T follicular helper cell (primary cell): ENCODE measurements at places on chromosomes 4 and X.

DNA sequence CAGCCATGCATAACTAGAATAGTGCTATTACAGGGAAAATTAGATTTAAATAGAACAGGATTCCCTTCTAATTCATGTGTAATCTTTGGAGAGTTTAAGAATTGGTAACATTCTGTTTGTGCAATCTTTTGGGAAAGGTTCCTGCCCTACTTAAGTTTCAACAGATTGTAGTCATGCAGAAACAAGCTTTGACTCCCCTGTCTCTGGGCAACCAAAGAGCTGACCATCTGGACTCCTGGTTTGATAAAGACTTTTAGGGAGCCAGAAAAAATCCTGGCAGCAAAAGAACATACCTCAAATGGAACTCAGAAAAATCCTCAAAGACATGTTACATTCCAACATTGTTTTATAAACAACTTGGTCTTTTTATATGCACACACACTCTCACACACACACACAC, 191.1 kb upstream of the NEIL3 start:
- no peak for DNase-seq

GRCh38 chrX:26925088-26925487, 538.1 kb downstream of the PPP4R3C start:
- DNase-seq, result no peak

GRCh38 chrX:14837155-14837554, 35.7 kb downstream of the FANCB start:
- no peak for DNase-seq

DNA sequence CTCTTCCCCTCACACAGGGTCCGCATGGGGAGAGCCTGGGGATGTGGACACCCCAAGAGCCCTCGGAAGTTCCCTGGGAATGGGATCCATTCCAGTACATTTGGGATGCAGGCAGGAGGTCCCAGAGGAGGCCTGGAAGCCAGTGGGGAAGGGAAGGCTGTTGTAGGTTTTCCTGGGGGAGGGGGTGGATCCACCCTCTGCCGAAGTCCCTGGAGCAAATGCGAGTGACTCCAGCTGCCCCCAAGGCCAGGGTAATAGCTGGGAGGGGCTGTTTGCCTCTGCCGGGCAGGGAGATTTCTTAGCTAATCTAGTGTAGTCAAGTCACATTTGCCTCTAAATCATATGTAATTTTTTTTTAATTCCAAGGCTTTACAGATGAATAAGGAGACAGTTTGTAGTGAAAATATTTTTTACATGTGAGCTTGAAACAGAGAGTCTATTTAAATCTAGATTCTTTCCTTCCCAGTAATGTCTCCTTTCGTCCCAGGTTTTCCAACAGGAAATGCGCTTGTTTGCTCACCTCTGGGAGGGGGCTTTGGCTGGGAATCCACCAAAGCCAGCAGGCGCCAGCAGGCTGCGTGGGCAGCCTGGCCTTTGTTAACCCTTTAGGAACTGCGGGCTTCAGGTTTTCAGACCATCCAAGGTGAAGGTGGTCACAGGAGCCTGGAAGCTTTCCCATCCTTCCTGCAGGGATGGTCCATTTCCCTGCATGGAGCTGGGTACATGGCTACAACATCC, 26.8 kb downstream of the SH3TC1 start:
- DNase-seq, result no peak

DNA sequence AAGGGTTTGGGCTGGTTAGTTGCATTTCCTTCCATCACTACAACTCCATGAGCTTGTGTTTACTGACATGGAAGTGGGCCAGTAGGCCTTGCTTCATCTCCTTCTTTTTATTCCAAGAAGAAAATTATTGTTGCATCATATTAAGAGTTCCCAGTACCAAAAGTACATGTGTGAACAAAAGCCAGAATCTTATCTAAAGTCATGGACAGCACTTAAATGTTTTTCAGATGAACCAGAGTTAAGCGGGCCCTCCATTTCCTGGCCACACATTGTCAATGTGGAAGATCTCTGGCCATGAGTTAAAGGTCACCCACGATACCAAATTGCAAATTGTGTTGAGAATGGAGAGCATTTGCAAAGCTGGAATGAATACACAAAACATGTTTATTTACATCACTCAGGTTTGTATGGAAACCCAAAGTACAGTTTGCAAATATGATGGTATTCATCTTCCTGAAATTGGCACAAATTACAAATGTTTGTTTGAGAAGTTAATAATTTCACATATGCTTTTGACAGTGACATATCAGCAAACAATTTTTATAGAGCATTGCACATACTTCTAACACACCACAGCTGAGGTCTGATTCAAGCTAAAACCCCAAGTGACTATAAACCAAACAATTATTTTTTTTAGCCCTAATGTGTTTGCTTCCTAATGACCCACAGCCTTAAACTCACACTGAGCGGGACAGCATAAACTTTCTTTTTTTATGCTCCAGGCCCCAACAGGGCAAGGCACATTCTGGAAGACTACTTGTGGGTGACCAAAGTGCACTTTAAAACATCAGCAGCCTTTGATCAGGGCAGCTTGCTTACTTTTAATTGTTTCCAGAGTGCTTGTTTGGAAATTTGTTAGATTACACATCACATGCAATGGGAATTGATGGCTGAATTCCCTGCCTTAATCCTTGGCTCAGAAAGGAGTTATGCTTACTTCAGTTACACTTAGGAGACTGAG, 502.9 kb upstream of the SLIT2 start:
- DNase-seq, result no peak

- no peak for DNase-seq
Observed at GRCh38 chr4:119103263-119103662, 32.4 kb upstream of the MYOZ2 start.

- no peak for DNase-seq
Observed at GRCh38 chr4:32841217-32841616, 2121.0 kb downstream of the PCDH7 start.

DNA sequence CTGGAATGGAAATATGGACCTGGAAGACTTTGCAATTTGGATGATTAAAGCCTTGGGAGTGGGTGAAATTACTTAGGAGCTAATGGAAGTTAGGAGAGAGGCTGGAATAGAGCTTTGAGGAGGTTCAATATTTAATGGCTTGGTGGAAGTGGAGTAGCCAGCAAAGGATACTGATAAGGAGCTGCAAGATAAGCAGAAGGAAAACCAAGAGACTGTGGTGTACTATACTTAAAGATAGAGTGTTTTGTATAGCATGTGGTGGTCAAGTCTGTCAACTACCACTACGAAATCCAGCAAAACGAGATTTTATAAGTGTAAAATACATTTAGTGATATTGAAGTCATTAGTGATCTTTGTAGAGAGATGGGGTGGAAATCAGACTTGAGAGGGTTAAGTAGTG, 54.0 kb upstream of the TMLHE start:
- DNase-seq, result no peak

- DNase-seq, result no peak
Observed at GRCh38 chr4:991451-992296, 1.5 kb downstream of the SLC26A1 start.

- DNase-seq, result no peak
Observed at GRCh38 chr4:9608300-9608699, 164.1 kb downstream of the DEFB131A start.

DNA sequence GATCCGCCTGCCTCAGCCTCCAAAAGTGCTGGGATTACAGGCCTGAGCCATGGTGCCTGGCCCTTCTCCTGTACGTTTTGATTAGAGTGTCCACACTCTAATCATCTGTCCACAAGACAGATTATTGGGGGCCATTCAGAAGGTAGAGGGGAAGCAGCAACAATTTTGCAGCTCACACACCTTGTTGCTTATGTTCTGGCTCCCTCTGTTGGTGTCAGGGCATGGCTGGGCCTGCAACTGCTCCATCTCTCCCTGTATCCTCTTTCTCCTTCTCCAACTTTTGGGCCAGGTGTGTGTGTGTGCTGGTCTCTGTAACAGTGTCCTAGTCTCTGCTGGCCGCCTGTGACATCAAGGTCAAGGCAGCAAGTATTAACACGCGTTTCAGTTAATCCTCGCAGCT, 125.5 kb upstream of the MBNL3 start:
- DNase-seq, result no peak

DNA sequence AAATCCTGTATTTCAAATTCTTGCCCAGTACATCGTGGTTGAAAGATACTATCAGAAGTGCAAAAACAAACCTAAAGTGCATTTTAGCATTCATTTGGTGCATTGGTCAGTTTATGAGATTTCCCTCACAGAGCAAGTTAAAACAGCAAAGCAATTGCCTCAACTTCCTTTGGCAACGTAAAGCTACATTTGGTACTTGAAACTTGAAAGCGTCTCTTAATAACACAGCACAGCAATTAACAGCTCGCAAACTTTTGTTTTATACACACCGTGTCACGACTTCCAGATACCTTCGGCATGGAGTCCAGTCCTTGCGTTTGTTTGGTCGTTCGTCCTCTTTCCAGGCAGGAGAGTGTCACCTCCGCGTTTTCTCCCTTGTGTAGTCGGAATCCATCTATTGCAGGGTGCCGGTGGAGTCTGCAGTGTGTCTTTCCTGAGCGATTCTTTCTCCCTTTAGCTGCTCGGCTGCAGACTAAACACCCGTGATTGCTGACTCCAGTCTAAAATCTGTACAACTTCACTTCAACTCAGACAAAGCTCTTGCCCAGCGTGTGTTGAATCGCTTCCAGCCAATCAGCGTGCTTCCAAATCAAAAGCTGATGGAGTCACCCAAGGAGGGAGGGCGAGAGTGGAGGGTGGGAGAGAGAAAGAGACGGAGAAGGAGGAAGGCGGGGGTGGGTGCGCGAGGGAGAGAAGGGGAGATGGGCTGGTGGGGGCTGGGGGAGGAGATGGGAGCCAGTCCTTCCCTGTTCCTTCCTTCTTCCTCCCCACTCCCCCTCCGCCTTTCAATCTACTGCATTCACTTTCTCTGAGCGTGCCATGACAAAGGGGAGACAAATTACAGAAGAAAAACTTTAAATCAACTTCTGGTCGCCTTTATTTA, at the start of gene PCDH18:
PCDH18 (minus strand) TSS at position 509 of the 883 bp plus-strand sequence; CDS start at position 103, 406 bp downstream.
- no peak for DNase-seq

- no peak for DNase-seq
Observed at GRCh38 chrX:40156470-40157227, 58.9 kb upstream of the BCOR start.

DNA sequence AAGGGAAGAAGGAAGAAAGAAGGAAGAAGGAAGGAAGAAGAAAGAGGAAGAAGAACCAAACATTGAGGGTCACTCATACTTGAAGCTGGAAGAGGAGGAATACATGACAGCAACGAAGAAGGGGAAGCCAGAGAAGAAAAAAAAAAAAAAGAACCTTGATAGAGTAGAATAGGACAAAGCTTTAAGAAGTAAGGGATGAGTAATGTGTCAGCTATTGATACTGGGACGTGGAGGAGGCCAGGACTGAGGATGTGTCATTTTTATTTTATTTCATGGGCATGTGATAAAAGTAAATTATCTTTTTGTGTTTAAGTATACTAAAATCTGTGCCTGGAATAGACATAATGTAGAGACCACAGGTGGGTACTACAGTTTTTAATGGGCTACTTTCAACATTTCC, 6.4 kb downstream of the EDA2R start:
- no peak for DNase-seq

DNA sequence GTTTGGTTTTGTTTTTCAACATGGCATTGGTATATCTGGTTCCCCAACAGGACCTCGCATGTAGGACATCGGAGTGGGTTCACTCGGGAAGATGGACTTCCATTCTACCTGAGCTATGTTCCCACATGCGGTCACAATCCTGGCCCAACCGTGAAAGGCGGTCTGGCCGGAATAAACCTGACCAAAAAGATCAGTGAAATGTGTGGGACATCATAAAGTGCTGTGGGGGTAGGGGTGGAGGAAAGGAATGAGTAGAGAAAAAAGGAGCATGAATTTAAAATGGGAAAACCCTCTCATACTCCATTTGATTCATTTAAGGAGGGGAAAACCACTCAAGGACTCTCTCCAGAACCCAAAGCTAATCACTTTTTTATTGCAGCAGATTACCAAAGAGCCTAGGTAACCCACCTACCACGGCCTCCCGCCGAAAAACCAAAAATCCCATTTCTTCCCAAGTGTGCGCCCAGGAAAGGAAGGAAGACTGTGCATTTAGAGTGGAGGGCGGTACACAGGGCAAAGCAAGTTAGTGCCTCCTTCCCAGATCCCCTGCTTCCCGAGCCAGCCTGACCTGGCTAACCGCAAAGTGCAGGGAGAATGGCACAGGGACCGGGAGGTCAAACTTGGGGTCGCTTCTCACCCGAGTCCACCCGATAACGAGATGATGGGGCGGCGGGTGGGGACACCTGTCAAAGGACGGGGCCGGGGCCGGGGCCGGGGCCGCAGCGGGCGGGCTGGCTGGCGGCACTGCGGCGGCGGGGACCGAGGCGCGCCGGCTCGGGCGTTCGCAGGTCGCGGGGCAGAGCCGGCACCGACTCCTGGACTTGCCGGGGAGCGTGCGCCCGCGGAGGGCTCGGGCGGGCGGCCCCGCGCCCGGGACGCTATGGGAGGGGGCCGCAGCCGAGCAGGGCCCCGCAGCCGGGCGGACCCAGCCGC, 669 bp downstream of the TMEM150C start:
- no peak for DNase-seq

DNA sequence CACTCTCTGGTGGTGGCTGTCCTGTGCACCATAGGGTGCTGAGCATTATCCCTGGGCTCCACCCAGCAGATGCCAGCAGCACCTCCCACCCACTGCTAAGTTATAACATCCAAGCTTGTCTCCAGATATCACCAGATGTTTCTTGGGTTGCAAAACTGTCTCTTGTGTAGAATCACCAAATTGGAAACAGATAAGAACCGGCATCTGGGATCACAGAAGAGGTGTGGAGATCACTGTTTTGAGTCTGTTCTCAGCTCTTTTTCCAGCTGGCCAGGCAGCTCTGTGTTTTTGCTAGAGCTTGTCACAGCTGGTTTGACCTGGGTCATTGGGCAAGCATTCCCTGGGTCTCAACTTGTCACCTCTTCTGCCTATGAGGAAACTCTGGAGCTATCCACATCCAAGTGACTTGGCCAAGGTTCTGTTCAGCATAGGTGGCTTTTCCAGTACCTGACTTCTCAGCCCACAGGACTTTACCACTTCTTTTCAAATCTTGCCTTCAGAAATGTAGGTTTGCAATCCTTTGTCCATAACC, 15.3 kb upstream of the PUDP start:
- no peak for DNase-seq

GRCh38 chr4:86034616-86035015, 325.2 kb downstream of the MAPK10 start:
- DNase-seq, result no peak

DNA sequence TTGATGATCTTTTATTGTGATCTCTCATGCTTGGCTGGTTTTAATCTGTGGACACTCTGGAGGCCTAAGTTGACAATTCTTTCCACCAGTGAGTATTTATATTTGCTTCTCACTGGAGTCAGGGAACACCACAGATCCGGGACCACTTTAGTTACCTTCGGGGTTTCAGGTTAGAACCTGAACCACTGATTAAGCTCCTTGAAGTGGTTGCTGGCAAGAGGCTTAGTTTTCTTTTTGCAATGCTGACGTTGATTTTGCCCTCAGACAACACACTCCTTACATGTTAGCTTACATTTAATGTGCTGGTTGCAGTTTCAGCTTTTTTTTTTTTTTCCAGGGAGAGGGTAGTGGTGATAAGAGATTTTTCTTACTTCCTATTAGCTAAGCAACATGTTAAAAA, 10.5 kb upstream of the ZNF330 start:
- DNase-seq, result no peak

GRCh38 chr4:165905405-165906027, 32.5 kb downstream of the TLL1 start:
- DNase-seq, result no peak
